ENCODE measurements at places on chromosomes 6 and 20.

DNA sequence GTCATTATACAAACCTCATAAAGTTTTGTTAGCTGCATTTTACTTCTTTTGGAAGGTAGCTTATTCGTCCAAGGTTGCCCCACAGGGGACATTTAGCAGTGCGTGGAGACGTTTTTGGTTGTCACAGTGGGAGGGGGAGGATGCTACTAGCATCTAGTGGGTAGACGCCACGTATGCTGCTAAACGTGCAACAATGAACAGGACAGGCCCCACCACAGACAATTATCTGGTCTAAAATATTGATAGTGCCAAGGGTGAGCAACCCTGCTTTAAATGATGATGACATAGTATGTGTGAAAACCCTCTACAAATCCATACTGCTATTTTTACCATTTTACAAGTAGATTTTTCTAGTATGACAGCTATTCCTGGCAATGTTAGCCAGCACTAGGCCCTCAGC, 13.9 kb upstream of the GCNT2 start:
- no peak for DNase-seq

- no peak for DNase-seq
Observed at GRCh38 chr20:157154-157553, at the start of gene DEFB127. Gene DEFB127, plus strand, starts transcription at chr20:157454. Its CDS starts 91 bp downstream, at chr20:157545.

- no peak for DNase-seq
Observed at GRCh38 chr6:85461798-85462170, 11.9 kb downstream of the NT5E start.

DNA sequence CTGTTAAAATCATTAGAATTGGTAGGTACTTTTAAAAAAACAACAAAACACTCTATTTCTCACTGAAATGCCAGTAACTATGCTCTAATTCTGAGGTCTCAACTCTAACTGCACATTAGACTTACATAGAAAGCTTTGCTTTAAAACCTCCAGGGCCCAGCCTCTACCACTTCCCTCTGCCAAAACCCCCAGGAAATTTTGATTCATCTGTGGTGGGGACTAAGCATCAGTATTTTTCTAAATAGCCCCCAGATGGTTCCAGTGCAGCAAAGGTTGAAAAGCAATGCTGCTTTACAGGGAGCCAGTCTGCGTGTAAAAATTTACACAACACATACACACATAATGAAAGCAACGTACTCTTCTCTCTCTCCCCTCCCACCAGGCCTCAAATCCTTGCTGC, 3.8 kb downstream of the TBC1D32 start:
- DNase-seq, result no peak

- no peak for DNase-seq
Observed at GRCh38 chr6:168739381-168739780, 298.4 kb downstream of the SMOC2 start.

- DNase-seq, result no peak
Observed at GRCh38 chr6:142302421-142303175, 791 bp downstream of the ADGRG6 start.

DNA sequence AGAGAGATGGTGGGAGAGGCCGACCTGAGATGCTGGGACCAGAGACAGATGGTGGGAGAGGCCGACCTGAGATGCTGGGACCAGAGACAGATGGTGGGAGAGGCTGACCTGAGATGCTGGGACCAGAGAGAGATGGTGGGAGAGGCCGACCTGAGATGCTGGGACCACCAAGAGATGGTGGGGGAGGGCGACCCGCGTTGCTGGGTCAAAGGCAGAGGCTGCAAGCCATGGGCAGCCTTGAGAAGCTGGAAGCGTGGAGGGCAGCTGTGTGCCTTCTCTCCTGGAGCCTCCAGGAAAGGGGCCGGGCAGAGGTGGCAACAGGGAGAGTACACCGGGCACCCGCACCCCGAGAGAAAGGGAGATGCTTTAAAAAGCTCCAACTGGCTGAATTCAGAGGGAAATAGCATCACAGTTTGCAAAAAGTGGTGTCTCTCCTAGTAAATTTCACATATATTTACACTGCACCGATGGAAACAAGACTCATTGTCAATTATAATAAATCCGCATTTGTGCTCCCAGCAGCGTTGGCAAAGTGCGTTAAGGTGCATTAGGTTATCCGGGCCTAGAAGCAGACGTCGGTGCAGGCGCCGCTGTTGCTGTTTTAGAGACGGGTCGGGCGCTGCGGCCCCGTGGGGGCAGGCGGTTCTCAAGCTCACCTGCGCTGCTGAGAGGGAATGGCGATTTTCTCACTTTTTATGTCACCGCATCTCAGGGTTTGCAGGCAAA, 132.4 kb downstream of the DLL1 start:
- no peak for DNase-seq

DNA sequence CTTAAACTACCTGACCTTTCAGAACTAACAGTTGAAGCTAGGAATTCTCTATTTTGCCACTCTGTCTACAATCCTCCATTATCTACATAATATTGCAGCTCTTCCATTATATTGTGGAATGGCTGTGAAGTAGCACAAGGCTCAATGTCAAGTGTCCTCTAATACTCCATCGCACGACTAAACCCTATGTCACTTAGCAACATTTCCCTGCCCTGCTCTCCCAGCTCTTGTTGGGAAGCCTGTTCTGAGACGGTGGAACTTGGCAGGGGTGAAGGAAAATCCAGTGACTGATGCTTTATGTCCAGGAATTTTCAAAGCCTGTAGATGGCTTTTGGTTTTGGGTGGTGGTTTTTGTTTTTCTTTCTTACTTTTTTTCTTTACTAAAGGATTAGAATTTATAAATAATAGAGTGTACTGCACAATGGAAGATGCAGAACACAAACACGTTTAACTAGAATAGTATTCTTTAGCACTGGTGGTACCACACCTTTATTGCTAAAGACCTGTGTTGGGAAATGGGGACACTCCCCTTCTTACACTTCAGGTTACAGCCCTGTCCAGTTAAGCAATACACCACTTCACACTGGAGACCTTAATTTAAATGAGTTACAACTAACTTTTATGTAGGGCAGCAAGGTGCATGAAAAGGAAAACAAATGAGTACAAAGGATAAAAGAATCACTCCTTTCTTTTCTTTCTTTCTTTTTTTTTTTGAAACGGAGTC, 20.7 kb upstream of the AMD1 start:
- no peak for DNase-seq

DNA sequence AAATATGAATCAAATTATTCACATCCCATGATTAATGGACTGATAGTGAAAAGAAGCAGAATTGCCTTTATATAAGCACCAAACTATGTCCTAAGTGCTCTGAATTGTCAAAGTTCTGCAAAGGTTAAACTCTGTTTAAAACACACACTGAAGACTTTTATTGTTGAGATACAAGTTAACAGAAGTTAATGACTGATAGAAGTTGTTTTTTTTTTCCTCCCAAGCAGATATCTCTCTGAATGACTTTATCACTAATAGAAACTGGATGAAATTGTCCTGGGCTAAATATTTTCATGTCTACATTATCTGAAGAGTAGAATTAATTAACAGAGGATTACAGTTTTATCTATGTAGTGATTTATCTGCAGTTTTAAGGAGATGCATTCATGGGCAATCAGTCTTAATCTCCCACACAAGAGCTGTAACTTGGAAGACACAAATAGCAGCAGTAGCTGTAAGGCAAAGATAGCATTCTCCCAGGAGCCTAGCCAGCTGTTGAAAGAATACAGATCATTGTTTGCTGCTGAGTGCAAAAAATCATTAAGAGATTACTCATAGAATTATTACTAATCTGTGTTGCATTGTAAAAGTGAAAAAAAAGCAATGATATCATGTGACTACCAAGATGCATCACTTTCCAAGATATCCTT, 49.9 kb downstream of the BMP5 start:
- DNase-seq, result no peak

DNA sequence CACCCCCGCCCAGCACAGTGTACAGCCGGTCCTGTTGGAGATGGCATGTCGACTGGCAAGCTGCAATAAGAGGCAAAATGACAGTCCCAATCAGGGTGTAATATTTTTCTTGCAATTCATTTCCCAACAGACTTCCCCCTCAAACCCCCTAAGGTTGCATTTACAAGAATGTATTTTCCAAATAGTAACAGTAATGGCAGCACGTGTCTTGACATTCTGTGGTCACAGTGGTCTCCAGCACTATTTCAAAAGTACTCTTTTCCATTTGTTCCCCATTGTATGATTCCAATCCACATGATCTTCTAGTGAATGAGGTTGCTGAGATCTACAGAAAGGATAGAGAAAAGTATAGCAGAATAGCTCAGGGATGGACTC, 97.8 kb upstream of the CARMIL1 start:
- no peak for DNase-seq

- no peak for DNase-seq
Observed at GRCh38 chr6:13113376-13113775, 215.0 kb downstream of the TBC1D7 start.

GRCh38 chr6:91082311-91082832, 495.5 kb upstream of the MAP3K7 start:
- DNase-seq, result no peak

- no peak for DNase-seq
Observed at GRCh38 chr20:43954704-43955061, 40.0 kb downstream of the TOX2 start.

DNA sequence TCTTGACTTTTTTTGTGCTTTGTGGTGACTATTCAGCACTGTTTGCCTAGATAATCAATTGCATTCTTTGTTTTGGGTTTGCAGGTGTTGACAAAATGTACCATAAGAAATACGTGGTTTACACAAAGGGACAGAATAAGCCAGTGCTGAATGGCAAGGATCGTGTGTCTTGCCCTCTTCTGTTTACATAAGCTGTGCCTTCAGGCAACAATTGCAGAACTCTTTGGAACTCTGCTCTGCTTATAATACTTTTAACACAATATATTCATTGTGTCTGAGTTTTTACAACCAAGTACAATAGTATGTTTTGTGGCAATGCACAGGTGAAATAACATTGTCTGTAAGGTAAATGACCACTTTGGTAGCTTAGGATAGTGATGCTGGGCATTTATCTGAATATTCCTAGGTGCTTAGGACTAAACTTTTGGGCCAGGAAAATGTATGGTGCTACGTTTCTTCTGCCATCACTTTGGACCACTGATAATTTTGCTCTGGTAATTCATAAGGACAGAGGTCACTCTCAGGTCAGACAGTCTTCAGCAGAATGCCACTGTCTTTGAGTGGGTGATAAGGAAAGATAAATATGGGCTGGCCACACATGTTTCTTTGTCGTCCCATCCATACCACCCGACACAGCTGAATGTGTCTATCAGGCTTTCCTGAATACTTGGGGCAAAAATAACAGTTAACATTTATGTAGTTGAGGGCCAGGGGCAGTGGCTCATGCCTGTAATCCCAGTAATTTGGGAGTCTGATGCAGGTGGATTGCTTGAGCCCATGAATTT, 344.6 kb upstream of the IMPG1 start:
- DNase-seq, result no peak

DNA sequence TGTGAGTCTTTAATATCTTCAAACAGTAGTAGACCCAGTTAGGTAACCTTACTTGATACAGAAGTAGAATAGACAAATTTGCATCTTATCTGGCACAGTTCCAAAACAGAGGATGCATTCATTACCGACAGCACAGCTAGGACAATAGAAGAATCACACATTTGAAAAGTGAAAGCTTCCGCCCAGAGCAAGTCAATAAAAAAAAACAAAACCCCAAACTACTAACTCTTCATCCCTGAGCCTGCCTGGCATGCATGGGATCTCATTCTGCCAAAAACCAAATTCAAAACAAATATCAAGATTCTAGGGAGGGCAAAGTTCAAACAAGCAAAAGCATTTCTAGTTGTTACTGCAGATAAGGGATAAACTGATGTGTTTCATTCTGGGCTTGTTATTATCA, 235.4 kb downstream of the BTBD9 start:
- DNase-seq, result no peak

DNA sequence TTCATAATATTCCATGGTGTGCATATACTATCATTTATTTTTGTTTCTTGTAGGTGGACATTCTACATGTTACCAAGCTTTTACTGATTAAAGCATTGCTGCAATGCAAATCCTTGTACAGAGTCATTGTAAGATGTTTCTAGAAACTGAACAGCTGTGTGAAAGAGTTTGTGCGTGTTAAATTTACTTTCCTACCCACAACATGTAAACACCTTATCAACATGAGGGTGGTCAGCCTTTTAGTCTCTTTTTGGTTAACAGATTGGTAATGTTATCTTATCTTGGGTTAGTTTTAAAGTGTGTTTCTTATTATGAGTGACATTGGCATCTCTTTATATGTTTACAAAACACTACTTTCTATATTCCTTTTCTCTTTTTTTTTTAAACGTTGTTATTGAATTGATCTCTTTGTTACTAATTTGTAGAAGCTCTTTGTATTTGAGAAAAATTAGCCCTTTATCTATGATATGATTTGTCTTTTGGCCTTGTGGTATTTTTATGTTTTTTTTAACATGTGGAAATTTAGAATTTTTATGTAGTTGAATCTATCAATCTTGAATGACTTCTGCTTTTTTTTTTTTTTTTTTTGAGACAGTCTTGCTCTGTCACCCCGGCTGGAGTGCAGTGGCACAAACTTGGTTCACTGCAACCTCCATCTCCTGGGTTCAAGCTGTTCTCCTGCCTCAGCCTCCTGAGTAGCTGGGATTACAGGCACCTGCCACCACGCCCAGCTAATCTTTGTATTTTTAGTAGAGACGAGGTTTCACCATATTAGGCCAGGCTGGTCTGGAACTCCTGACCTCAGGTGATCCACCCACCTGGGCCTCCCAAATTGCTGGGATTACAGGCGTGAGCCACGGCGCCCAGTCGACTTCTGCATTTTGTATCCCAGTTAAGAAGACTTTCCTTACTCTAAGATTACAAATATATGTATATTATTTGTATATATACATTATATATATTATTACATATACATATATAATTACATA, 112.1 kb downstream of the TCP11 start:
- DNase-seq, result no peak

GRCh38 chr6:113082745-113083144, 735.6 kb downstream of the RFPL4B start:
- no peak for DNase-seq

DNA sequence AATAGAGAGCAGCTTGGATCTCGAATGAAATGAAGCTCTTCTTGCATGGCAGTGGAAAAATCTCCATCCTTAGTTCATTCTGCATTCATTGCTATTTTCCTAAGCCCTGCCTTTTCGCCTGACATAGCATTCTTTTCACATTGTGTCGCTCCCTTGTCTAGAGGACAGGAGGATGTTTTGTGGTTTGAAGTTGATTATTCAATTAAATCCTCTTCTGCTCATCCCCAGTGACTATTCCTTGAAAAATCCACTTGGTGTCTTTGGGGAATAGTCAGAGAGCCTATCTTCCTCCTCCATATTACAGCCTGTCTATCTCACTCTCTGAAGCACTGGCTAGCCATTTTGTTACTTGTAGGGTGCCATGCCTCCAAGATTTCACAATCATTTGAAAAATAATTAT, 161.2 kb downstream of the KLHL32 start:
- no peak for DNase-seq

- DNase-seq, result peak; percentile 65
Observed at GRCh38 chr6:37137201-37138090, 32.5 kb upstream of the PIM1 start.

DNA sequence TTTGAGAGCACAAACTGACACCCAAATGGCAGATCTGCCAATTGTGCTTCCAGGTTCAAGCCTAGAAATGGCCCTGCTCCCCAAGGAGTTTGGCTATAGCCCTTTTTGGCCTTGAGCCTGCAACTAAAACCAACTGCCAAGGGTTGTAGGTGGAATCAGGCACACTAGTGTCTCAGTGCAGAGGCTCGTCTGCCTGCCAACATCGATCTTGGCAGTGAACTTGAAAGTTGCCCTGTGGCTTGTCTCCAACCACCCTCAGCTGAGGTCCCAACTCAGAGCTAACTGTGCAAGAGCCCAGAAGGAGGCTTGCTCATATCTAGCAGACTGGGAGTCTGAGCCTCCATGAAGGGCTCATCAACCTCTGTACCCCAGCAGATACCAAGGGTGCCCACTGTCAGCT, 92.7 kb upstream of the GLP1R start:
- DNase-seq, result no peak

GRCh38 chr20:9323622-9324021, 190.8 kb upstream of the LAMP5 start:
- no peak for DNase-seq
